ENCODE measurements at places on chromosomes 1 and 21.

- DNase-seq = no peak
Observed at GRCh38 chr1:153577138-153577537, 11.5 kb upstream of the S100A2 start.

- DNase-seq = no peak
Observed at GRCh38 chr21:39613041-39613934, 548 bp downstream of the B3GALT5 start.

- DNase-seq = no peak
Observed at GRCh38 chr1:160541622-160542302, 18.7 kb upstream of the SLAMF6 start.

DNA sequence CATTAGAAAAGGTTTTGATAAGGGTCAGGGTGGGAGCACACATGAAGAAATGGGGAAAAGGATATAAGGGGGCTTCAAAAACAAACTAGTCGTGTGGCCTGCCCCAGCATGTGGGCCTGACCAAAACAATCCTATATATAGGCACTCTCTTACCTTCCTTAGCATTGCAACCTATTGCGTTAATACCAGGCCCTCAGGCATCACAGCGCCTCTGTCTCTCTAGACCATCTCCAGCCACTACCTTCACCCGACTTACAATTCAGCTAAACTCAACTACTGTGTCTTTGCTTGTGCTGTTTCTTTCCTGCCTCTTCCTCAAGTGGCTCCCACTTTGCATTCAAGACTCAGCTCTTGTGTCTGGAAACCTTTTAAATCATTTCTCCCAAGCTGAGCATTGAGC, 47.0 kb upstream of the GJA5 start:
- no peak for DNase-seq

DNA sequence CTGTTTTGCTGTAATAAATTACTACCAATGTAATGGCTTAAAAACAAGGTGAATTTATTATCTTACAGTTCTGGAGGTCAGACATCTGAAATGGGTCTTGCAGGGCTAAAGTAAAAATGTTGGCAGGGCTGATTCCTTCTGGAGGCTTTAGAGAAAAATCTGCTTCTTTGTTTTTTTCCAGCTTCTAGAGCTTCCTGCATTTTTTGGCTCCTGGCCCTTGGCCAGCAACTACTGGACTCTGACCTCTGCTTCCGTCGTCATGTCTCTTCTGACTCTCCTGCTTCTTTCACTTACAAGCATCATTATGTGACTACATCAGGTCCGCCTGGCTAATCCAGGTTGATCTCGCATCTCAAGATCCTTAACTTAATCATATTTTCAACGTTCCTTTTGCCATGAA, 350.9 kb downstream of the S1PR1 start:
- DNase-seq = no peak

DNA sequence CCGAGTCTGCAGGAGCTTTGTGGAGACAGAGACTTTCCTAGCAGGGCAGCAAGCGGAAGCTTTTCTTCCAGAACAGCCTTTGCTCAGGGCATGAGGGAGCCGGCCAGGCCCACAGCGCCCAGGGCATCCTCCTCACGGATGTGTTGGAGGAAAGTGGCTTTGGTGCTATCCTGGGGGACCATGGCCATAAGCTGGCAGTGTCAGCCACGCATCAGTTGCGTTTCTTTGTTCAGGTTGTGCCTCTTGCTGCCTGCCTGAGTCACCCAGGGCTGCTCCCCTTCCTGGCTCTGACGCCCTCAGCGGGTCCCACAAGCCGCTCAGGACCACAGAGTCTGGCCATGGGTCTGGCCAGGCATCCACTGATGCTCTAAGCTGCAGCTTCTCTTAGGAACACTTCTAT, 39.6 kb upstream of the PRSS38 start:
- no peak for DNase-seq

GRCh38 chr1:152626744-152627143, 3.8 kb upstream of the LCE3A start:
- no peak for DNase-seq

GRCh38 chr1:226131639-226132038, 54.9 kb downstream of the ACBD3 start:
- DNase-seq = no peak

DNA sequence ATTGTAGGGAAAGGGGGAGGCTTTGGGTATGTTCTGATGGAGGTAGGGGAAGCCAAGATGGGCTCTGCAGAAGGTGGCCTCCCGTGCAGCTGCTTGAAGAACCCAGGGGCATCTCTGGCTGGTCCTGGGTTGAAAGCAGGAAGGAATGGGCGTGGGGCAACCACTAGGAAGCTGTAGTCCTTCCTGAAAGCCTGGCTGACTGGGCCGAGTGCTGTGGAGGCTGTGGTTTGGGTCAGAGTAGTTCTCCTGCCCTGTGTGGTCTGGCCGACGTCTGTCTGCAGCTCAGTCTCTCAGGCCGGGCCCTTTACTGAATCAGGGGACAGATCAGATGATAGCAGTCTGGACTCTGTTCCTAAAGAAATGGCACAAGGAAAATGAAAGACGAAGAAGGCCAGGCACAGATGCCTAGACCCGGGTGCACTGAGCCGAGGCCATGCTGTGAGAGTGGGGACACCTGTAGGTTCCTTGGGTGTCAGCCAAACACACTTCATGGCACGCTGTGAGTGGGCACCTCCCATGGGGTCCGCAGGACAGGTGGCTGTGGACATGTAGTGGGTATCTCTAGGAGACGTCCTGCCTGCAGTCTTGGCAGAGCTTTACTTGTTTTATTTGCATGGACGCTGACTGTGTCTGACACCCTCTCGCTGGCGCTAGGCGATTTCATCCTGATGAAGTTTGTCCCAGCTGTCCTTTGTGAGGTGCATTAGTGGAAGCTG, 87.0 kb downstream of the POFUT2 start:
- DNase-seq = no peak

GRCh38 chr1:224510880-224511645, 76.5 kb upstream of the WDR26 start:
- no peak for DNase-seq

GRCh38 chr1:217137210-217137881, 414.1 kb upstream of the ESRRG start:
- DNase-seq = no peak
